ENCODE measurements at places on chromosomes 11 and 22.

DNA sequence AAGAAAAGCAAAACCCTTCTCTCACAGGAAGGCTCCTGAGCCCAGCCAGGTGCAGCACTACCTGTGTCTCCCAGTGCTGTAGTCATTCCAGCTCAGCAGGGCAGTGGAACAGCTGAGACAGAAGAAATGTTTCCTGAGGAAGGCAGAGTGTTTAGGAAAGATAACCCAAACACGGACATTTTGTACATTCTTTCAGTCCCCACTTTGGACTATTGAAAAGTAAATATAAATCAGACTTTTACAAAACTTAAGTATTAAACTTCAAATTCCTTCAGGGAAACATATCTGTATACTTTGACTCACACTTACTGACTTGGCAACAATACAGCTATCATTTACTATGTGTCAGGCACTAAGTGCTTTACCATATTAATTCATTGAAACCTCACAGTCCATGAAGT lies 40.4 kb downstream of the RRAS2 start:
- DNase-seq = no peak

DNA sequence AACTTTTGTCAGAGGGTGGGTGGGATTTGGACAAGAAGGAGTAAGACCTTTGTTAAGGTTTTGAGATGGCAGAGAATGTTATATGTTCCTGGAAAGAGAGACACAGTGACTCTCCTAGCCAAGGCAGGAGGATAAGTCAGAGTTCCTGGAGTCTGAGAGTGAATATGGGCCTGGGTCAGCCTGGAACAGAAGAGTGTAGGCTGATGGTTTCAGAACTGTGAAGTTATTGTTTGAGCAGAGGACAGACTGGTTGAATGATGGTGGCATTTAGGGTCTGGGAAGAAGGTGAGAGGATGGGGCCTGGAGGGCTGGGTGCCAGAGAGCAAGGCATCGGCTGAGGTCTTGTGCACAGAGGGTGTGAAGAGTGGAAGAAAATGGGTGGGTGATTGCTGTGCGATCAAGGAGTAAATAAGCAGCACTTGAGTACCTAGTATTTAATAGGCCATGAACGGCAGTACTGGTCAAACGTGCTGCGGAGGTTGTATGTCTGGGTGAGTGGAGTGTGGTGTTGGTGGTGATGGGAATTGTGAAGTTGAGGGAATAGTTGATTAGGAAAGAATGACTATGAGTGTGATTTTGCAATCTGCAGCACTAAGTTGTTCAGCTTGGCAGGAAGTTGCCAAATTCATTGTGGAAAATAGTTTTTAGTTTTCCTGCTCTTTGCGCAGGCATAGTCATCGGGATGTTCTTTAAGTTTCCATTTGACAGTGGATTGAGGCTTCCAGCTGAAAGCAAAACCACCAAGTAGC lies 1.8 kb downstream of the PANX1 start:
- DNase-seq = no peak

- no peak for DNase-seq
These were observed 84.7 kb downstream of the TTC28 start for GRCh38 chr22:28594797-28595462.

- DNase-seq = no peak
These were observed 507.6 kb downstream of the MIAT start for GRCh38 chr22:27164781-27165503.

DNA sequence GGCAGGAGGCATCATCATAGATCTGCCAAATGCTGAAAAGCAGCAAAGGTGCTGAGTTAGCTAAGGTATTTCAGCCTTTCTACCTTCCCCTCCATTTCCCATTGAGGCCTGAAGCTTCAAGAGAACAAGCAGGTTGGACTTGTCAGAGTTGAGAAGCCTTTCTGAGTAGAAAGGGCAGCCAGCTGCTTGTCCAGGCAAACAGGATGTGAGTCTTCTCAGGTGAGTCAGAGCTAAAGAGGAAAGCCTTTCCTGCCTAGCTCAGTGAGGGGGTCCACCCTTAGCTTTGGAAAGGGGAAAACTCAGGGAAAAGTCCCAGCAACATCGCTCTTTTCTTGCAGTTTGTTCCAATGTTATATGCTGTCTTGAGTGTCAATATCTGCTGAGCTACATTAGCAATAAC lies 13.2 kb upstream of the MPZL2 start:
- DNase-seq = no peak

GRCh38 chr11:74471037-74471436 lies 3.7 kb upstream of the KCNE3 start:
- no peak for DNase-seq

GRCh38 chr22:21567456-21568346 lies at the start of gene UBE2L3:
TSS of gene UBE2L3 (plus strand) at chr22:21567714. CDS start at chr22:21567745, 31 bp downstream.
- peak; percentile 79 for DNase-seq

DNA sequence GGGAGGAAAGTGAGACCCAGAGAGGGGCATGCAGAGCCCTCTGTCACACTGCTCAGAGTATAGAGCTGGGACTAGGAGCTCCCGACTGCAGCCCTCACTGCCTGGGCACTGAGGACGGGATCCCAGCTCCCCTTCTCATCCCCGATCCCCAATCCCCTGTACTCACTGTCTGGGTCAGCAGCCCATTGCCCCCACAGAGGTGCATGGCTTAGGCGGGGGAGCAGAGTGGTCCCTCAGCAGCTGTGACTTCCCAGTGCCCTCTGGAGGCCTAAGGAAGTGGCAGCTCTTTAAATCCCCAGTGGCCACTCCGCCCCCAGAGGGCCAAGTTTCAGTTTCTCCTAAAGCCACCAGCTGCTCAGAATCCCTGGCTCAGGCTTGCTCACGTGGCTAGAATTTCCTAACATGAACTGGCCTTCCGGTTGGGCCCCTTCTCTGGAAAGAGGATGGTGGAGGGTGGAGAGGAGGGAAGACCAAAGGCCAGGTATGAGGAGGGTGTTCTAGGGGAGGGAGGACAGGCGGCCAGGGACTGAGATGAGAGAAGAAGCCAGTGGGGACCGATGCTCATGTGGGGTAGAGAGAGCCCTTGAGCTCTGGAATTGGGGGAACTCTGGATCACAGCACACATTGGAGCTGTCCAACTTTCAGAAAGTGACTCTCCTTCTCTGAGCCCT lies at the start of gene BATF2:
Gene BATF2, minus strand, starts transcription at position 262 of the 671 bp plus-strand sequence. Its CDS starts 57 bp downstream, at position 205.
- no peak for DNase-seq

GRCh38 chr11:27722117-27722952 lies 22.1 kb upstream of the BDNF start:
- no peak for DNase-seq

DNA sequence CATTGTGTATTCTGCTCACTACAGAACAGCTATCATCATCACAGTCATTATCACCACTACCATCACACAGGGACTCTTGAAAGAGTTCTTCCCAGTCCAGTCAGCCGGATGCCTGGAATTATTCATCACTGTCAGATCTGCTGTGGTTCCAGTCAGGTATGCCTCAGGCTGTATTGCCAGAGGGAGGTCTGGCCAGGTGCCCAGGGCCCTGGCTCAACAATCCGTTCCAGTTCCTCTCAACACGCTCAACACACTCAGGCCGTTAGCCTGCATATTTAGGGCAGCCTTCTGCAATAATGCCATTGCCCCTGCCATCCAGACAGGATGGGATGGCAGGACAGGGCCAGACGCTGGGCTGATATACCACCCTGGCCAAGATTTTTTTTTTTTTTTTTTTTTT lies 28.6 kb upstream of the RASL10A start:
- no peak for DNase-seq

DNA sequence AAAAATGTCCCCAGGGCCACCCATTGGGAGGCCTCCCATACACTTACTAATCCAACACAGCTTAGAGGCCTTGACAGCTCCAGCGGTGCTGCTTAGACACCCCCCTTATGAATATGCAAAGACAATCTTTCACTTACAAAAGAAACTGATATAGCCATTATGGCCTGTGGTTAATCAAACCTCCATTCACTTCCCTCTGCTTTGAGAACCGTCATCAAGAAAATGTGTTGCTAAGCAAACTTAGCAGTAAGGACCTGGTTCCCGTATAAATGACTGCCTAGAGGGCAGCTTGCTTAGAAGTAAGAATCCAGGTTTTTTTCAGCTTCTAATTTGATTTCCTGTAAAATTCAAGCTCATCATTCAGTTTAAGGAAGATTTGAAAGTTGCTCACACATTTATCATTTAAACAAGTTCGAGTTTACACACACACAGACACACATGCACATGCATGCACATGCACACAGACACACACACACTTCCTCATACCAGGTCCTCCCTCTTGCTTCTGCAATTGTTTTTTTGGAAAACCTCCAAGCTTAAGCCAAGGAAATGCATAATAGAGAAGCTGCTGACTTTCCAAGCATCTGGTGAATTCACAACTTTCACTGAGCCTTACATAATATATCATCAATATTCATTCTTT lies 137.7 kb upstream of the BLID start:
- DNase-seq = no peak

DNA sequence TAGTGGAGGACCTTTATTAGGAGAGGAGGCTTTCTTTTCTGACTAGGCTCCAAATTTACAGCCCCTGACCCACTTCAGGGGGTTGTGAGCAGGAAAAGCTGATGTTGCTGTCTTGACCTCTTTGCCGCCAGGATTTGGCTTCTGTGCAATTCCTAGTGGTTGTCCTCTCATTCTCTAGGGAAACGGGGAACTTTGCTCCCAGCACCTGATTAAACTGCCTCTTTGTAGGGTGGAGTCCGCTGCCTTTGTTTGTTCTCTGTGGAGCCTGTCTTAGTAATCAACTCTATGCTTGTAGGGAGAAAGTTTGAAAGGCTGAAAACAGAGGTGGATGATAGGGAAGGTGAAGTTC lies 16.3 kb downstream of the CTNND1 start:
- DNase-seq = no peak

GRCh38 chr11:117914991-117915618 lies 14.1 kb downstream of the TMPRSS13 start:
- DNase-seq = no peak

DNA sequence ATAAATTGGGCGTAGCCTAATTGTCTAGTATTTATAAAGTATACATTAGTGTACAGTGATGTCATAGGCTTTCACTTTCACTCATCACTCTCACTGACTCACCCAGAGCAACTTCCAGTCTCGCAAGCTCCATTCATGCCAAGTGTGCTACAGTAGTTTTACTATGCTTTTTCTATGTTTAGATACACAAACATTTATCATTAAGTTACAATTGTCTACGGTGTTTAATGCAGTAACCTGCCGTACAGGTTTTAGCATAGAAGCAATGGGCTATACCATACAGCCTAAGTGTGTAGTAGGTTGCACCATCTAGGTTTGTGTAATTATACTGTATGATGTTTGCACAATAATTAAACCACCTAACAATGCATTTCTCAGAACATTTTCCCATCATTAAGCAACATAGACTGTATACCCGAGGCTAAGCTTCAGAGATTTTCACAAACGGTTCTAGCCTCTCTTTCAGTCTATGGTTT lies 17.5 kb downstream of the OR9G1 start:
- DNase-seq = no peak

GRCh38 chr22:49701380-49702067 lies 126.1 kb downstream of the BRD1 start:
- DNase-seq = no peak

DNA sequence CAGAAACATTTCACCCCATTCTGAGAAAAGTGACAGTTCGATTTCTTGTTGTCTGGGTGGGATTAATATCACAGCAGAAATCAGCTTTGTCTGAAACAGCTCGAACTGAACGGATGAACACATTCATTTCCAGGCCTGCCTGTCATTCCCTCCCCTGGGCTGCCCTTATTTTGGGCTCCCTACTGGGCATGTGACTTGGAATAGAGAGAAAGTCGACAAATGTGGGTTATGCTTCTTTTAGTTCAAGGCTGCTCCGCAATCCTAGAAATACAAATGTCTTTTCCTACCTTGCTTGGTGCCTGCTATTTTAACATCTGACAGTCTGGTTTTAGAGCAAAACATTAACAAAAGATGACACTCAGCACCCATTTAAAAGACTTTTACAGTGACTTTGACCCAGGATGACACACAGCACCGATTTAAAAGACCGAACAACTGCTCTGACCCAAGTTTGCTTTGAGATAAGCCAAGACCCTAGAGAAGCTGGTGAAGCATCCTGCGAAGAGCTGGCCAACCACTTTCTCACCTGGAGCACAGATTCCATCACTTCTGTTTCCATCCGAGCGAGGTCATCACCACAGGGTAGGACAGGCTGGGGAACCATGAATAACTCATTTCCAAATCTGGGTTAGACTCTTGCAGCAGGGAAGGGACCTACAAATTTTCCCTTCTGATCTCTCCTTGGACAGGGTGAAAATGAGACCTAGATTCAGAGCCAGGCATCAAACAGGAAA lies 13.1 kb downstream of the CLMP start:
- DNase-seq = no peak

GRCh38 chr22:25282671-25283561 lies 63.5 kb downstream of the CRYBB2 start:
- DNase-seq = no peak

GRCh38 chr11:118128310-118128709 lies 24.3 kb downstream of the SCN4B start:
- no peak for DNase-seq

DNA sequence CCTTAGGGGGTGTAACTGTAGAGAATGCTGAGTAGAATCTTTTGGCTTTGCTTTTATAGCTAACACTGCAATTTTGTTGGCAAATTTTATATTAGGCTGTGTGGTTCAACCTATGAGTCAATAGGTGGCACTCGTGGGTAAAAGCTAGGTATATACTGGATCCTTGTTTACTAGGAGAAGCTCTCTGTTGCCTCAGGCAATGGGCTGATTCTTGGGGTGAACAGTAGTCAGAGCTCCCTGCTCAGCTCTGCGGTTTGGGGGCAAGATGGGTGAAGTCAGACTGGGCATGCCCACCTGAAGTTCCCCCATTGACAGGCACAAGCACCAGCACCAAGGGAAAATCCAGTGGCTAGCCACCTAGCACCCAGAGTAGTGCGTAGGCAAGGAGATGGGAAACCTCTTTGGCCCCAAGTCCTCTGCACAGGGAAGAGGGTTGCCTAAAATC lies 238.7 kb downstream of the FAM181B start:
- DNase-seq = no peak

GRCh38 chr22:19117111-19117512 lies 5.1 kb downstream of the DGCR2 start:
- no peak for DNase-seq

DNA sequence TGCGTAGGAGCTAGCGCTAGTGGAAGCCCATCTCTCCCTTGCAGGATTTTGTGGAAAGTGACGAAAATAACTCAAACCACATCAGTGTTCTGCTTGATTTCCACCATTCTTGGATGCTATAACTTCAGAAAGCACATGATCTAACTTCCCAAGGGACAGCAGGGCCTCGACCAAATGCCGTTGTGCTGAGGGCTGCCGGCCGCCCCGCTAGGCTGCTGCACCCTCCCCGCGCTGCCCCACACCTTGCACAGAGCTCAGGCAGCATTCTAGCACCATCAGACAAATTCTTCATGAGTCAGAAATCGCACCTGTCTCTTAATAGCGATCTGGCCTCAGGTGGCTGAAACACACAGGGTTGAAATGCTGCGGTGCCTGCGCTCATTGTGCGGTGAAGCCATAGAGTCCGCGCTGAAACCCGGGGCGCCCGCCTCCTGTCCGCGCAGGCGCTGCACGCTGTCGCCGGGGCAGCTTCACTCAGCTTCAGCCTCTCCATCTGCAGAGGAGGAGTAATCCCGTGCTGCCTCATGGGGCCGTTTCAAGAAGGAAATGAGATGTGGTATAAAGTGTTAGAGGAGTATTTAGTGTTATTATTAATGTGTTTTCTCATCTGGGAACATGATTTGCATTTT lies 59.2 kb upstream of the B3GAT1 start:
- no peak for DNase-seq

- DNase-seq = no peak
These were observed 241.4 kb downstream of the TTC28 start for GRCh38 chr22:28438183-28438768.

- no peak for DNase-seq
These were observed 78.3 kb downstream of the LRRC32 start for GRCh38 chr11:76592025-76592914.

- no peak for DNase-seq
These were observed 49.7 kb downstream of the ARRB1 start for GRCh38 chr11:75301601-75302345.

- DNase-seq = no peak
These were observed 16.6 kb downstream of the ARAP1 start for GRCh38 chr11:72735495-72736027.
